ENCODE measurements at places on chromosomes 11 and 22.

GRCh38 chr11:62665599-62666258, 617 bp downstream of the CSKMT start:
- peak; percentile 56 for DNase-seq

GRCh38 chr22:19865141-19865829, 10.6 kb upstream of the GNB1L start:
- DNase-seq = no peak

GRCh38 chr22:31244046-31244942, 32.2 kb downstream of the LIMK2 start:
- no peak for DNase-seq

GRCh38 chr22:24445481-24446259, 18.3 kb downstream of the ADORA2A start:
- DNase-seq = peak; percentile 41

DNA sequence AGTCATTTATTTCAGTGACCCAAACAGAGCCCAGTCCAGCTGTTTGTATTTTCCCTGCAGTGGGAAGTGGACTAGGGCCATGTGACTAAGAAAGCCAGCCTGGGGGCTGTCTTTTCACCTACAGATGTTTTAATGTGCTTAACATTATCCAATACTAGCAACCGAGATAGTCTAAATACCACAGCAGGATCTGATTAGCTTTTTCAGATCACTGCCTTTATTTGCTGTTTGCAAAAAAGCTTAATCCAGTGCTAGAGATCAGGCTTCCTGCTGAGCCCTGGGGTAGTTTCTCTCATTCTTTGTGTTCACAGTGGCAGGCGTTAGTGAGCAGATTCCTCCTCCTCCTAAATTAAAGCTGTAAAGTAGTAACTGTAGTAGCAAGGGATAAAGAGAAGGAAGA, 35.0 kb downstream of the ZC3H12C start:
- no peak for DNase-seq
